ENCODE measurements at places on chromosomes 4 and X. TPM values are rescaled to one million over a fixed set of nuclear protein-coding genes. Genes with fewer than 3 reads are reported as not detected.

The COX7B2 gene
- total RNA-seq = not detected

The PLXNA3 gene
- 6.7 TPM for total RNA-seq

The ADH4 gene
- total RNA-seq = not detected

The PLAC1 gene
- 1.7 TPM for total RNA-seq

The IL1RAPL2 gene
- total RNA-seq = not detected

The MAPK10 gene
- 14.4 TPM for total RNA-seq

The PNMA6A gene
- total RNA-seq = 1.6 TPM

The RHOXF1 gene
- total RNA-seq = not detected

The DCAF16 gene
- 21.2 TPM for total RNA-seq

The GAGE2A gene
- not detected for total RNA-seq

The HTN1 gene
- not detected for total RNA-seq

All from smooth muscle cell of bladder (primary cell).